Caco-2 (cell line): ENCODE measurements at places on chromosomes 3 and 15. TPM values are rescaled to one million over a fixed set of nuclear protein-coding genes. Genes with fewer than 3 reads are reported as not detected.

ACKR4 gene
- not detected in 2 replicates for total RNA-seq

CCRL2 gene
- 0.44 and 1.0 TPM in 2 replicates for total RNA-seq

- DNase-seq = no peak
These were observed 87.6 kb upstream of the MYZAP start for GRCh38 chr15:57503911-57504598.

DNA sequence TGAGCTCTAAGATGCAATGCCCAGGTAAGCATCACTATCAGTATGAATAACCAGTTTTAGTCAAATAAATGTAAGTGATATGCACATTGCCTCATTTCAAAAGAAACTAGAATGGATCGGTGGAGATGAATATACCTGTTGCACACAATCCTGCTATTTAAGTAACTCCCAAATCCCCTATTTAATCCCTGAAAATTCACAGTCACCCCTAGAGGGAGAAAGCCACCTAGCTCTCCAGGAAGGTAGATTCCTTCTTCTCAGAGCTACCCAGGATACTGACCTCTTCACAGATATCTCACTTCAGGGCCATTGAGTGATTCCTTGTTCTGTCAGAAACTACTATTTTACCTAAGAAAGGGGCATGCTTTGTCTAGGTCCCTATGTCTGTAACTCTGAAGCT lies 11.7 kb downstream of the LSAMP start:
- no peak for DNase-seq

UROC1 gene
- total RNA-seq = not detected in 2 replicates

DNA sequence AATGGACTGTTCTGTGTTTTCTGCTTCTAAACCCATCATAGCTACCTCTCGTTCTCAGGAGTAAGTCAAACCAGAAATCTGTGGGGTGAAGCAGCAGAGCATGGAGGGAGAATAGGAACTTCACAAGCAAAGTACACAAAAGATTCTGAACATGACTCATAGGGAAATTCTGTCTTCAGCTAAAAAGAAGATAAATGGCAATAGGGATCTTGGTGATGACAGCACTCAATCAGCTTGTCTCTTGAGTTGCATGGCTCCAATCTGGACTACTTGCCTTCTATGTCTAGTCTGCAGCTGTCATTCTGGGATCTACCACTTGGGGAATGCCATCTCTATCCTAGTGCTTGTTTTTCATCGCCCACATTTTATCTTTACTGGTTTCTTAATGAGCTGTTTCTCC lies 13.5 kb upstream of the GRAMD1C start:
- no peak for DNase-seq

DNA sequence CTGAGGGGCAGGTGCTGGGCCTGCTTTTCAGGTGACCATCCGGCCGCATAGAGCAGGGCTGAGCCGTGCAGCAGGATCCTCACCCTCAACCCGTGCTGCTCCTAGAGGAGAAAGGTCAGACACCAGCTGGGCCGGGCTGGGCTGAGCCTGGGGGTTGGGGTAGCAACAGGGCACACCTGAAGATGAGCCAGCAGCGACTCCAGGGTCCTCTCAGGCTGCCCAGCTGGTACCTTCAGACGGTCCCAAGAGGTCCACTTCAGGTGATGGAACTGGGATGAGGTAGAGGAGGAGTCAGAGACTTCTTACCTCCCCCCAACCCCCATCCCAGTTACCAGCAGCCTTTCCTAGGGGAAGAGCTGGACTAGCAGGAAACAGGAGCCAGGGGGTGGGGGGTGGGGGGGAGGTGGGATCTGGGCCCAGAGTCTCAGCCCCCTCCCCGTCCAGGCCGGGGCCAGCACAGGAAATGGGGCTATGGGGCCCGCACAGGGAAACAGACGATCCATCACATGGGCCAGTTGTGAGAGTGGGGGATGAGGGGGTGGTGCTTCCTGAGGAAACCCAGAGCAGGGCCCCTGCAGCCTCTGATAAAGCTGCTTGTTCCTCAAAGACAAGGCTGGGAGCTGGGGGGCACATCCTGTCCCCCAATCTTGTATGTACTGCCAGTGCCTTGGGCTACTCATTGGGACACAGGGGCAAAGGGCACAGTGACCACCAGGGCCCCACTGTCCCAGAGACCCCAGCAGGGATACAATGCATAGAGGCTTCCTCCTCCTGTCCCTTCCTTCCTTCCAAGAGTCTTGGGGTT lies 3.0 kb downstream of the INKA1 start:
- no peak for DNase-seq

- no peak for DNase-seq
These were observed 64.5 kb downstream of the CGNL1 start for GRCh38 chr15:57440799-57441198.

DNA sequence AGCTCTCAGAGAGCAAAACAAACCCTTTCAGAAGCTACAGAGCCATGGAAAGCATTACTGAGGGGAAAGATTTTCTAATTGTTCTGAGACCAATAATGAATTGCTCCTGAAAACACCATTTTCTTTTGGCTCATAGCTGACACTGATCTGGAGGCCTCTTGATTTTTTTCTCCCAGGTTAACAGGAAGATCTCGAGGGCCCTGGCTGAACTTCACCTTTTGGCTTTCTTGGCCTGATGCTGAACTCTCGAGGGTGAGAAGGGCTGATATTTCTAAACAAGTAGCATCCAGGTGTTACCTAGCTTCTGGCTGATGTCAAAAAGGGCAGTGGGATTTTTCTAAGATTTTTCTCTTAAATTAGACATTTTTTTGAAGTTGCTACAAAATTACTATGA lies 19.9 kb upstream of the NFKBIZ start:
- DNase-seq = no peak

DNA sequence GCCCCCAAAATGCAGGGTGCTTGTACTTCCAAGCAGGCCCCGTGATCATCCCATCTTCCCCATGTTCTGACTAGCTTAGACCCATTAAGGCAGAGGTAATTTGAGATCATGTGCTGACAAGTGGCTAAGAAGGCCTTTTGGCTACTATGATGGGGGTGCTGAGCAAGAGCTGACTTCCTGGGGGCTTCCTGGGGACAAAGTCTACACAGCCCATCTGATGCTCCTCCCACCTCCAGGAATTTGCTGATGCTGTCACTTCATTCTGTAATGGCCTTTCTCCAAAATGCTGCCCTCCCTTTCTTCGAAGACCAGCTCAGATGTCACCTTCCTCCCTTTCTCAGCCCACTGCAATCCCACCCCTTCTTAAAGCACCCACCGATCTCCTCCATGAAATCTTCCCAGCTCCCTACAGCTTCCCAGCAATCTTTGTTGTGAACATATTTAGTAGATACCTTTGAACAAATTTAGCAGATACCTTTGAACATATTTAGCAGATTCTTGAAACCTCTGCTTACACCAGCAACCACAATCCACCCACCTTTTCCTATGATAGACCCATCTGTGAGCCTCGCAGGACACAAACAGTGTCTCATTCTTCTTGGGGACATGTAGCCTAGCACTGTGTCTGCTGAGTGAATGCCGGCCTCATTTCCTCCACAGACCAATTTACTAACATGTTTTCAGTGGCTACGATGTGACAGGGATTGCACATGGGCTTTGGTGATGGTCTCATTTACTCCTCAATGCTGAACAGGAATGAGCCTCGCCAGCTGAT lies 223.3 kb downstream of the EPHB1 start:
- DNase-seq = no peak

GRCh38 chr15:78761020-78761419 lies 50.2 kb downstream of the ADAMTS7 start:
- no peak for DNase-seq

- DNase-seq = no peak
These were observed 11.5 kb downstream of the RASGRP1 start for GRCh38 chr15:38553071-38553470.

ADAMTSL3 gene
- 0.07 TPM in 1 of 2 replicates, not detected in the other for total RNA-seq

GRCh38 chr3:59780209-59780608 lies 730.4 kb upstream of the CFAP20DC start:
- no peak for DNase-seq

CLEC3B gene
- total RNA-seq = 1.1 TPM in 1 of 2 replicates, not detected in the other

EPHA3 gene
- total RNA-seq = not detected in 2 replicates

DNA sequence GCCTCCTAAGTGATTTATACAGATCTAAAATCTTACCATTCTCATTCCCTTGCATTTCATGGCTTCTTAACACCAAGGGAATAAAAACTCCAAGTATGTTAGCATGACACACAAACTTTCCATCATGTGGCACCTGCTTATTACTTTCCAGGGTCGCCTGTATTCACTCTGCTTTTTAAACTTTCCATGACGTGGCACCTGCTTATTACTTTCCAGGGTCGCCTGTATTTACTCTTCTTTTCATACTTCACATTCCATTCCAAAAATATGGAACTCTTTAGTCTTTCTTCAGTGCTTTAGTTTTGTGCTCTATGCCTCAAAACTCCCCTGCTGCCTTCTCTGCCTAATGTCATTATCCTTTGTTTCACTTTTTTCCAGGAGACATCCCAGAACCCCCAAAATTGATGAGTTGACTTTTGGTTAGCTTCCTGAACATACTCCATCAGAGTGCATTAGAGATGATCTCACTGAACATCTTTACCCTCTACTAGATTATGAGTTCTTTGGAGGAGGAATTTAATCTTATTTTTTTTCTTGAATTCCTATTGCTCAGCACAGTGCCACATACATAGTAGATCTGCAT lies 47.0 kb downstream of the CALML4 start:
- no peak for DNase-seq

GOLGA8K gene
- not detected in 2 replicates for total RNA-seq

DNA sequence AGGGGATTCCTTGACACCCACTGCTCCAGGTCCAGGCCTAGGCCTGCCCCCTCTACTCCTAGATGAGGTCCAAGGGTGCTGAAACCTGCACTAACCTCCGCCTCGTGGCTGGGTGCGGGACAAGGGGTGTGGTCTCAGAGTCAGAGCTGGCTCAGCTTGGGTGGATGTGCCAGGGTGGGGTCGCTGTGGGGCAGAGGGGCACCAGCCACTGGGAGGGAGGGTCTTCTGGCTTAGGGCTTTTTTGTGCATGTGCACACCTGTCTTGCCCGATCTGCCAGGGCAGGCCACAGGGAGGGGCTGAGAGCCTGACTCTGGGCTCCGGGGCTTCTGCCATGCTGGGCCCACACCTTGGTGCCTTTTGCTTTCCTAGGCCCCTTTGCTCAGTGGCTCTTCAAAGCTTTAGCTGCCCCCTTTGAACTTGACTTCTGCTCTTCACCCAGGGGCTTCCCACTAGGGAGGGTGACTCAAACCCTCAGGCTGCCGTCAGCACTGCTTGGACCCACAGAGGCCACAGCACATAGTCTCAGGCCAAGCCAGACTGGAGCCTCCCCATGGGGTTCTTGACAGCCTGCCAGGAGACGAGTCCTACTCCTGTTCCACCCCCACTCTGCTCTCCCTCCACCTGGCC lies 73.0 kb downstream of the KLF13 start:
- no peak for DNase-seq

- DNase-seq = no peak
These were observed 14.5 kb downstream of the CSRNP1 start for GRCh38 chr3:39138804-39139415.

- no peak for DNase-seq
These were observed 515.6 kb upstream of the SGO1 start for GRCh38 chr3:20701641-20702040.

GRCh38 chr3:57256844-57257243 lies 29.3 kb downstream of the APPL1 start:
- DNase-seq = no peak

EPHB3 gene
- 5.6 and 6.9 TPM in 2 replicates for total RNA-seq

DNA sequence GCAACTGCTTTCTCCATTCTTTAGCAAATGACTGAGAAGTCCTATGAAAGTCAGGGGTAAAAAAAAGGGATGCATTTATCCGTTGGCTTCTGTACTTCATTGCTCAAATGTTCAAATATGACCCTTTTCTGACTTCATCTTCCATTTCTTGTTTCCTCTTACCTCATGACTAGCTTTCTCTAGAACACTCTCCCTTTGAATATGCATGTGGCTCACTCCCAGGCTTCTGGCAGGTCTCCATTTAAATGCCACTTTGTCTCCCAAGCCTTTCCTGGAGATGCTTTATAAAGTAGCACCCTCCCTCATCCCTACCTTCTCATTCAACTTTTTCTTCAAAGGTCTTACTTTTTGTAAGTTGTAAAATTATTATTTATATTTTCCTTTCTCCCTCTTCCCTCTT lies 781.8 kb downstream of the NAALADL2 start:
- no peak for DNase-seq

DNA sequence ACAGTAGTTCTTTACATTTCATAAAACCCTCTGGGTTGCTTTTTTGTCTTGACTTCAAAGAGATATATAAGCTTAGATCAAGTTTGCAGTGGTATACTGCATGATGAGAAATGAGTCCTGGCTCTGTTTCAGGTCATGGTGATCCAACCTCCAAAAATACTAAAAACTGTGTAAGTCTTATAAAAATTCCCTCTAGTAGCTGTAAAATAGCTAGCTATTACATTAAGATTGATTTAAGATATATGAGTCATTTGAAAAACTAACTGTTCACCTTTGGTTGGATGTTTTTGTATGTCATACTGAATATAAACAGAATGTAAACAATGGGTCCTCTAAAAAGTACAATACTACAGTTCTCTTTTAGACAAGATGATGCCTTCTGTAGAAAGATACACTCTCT lies 879.2 kb downstream of the ROBO1 start:
- DNase-seq = no peak

- DNase-seq = no peak
These were observed 33.1 kb downstream of the QTRT2 start for GRCh38 chr3:114089675-114090074.
